ENCODE measurements at places on chromosomes 7 and 10. TPM values are rescaled to one million over a fixed set of nuclear protein-coding genes. Genes with fewer than 3 reads are reported as not detected.

TFR2 gene
- total RNA-seq: 0.86 TPM

CLRN3 gene
- total RNA-seq: not detected

IFIT2 gene
- total RNA-seq: 49.0 TPM

TMEM270 gene
- not detected for total RNA-seq

PON1 gene
- total RNA-seq: not detected

TMEM139 gene
- total RNA-seq: 52.7 TPM

C10orf71 gene
- total RNA-seq: not detected

FBH1 gene
- total RNA-seq: 71.7 TPM

TAS2R3 gene
- 2.7 TPM for total RNA-seq

GRCh38 chr7:152751449-152752141, 8.0 kb upstream of the ACTR3B start:
- H3K27me3 ChIP-seq: no peaks in the 10 kb centered on the region
- H3K27ac ChIP-seq: no peak overlapping the region
- H3K4me1 ChIP-seq: no peaks in the 10 kb centered on the region
- H3K36me3 ChIP-seq: no peaks in the 10 kb centered on the region
- H3K4me3 ChIP-seq: no peak overlapping the region
- DNase-seq: no peak

GRCh38 chr7:70923181-70923845, 208.6 kb upstream of the GALNT17 start:
- no peaks in the 10 kb centered on the region for H3K27me3 ChIP-seq
- no peak for DNase-seq
- no peaks in the 10 kb centered on the region for H3K4me1 ChIP-seq
- H3K36me3 ChIP-seq: no peaks in the 10 kb centered on the region
- no peak overlapping the region for H3K27ac ChIP-seq
- no peak overlapping the region for H3K4me3 ChIP-seq

GRCh38 chr10:74018241-74018640, 20.3 kb downstream of the VCL start:
- no peaks in the 10 kb centered on the region for H3K36me3 ChIP-seq
- H3K4me3 ChIP-seq: no peak overlapping the region
- H3K4me1 ChIP-seq: peaks cover 10% of the 10 kb centered on the region
- DNase-seq: no peak

DNA sequence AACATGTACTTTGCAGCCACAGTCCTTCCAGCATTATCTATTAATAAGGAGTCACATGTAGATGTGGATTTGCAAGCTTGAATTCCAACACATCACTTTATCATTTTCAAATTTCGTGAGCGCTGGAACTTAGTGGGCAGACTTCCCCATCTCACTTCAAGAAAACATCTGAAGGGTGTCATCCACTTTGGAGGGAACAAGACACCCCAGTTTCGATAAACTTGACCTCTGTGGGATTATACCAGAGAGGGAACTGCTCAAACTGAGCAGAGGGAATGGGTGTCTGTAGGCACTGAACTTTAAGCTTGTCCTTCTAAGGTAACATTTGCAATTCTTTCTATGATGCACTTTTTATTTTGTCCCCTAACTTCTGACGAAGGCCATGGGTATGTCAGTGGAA, 27.5 kb downstream of the ADRB1 start:
- no peak overlapping the region for H3K4me3 ChIP-seq
- H3K36me3 ChIP-seq: no peaks in the 10 kb centered on the region
- H3K27ac ChIP-seq: no peak overlapping the region
- H3K27me3 ChIP-seq: no peaks in the 10 kb centered on the region
- no peak for DNase-seq
- no peaks in the 10 kb centered on the region for H3K4me1 ChIP-seq

DNA sequence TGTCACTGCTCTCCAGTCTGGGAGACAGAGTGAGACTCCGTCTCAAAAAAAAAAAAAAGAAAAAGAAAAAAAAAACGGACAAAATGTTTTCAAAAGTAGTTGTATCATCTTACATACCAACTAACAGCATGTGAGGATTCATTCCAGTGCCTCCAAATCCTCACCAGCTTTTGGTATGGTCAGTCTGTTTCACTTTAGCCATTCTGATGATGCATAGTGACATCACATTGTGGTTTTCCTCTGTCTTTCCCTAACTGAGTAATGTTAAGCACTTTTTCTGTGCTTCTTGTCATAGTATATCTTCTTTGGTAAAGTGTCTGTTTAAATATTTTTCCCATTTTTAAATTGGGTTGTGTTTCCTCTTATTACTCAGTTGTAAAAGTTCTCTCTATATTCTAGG, 251.4 kb upstream of the CTBP2 start:
- no peak overlapping the region for H3K27ac ChIP-seq
- H3K27me3 ChIP-seq: no peaks in the 10 kb centered on the region
- H3K4me3 ChIP-seq: no peak overlapping the region
- H3K36me3 ChIP-seq: no peaks in the 10 kb centered on the region

DNA sequence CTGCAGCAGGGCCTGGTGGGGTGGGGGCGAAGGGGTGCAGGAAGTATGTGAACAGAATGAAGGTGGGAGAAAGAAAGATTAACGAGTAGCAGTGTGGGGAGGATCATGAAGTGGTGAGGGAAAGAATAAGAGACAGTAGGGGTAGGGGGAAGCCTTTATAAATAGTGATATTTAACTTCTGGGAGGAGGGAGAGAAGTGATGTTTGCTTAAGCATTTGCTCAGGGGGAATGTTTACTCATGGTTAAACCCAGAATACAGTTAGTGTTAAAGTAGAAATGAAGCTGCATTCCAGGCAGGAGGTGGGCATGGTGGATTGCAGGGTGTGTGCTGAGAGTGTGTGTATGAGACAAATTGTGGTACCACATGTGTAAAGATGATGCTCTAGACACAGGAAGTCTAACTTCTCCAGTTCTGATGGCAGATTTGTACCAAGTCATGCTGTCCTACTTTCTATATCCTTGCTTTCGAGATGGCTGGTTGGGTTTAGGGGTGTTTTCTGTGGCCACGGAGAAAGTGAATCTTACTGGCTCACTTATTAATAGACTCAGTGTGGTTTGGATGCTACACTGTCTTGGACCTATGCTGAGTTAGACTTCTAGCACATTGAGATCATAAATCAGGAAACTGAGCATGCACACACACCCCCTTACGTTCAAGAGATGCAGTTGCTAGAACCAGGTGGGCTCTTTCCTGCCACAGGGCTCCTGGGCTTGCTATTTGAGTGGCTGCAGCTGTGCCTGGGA, 10.6 kb upstream of the DNMBP start:
- no peaks in the 10 kb centered on the region for H3K4me1 ChIP-seq
- H3K27me3 ChIP-seq: no peaks in the 10 kb centered on the region
- no peak overlapping the region for H3K4me3 ChIP-seq
- no peaks in the 10 kb centered on the region for H3K36me3 ChIP-seq

- H3K27ac ChIP-seq: no peak overlapping the region
- DNase-seq: no peak
- H3K27me3 ChIP-seq: no peaks in the 10 kb centered on the region
- peaks cover 22% of the 10 kb centered on the region for H3K4me1 ChIP-seq
- no peaks in the 10 kb centered on the region for H3K36me3 ChIP-seq
- no peak overlapping the region for H3K4me3 ChIP-seq
Observed at GRCh38 chr7:140676306-140676705, 3.6 kb downstream of the ADCK2 start.

DNA sequence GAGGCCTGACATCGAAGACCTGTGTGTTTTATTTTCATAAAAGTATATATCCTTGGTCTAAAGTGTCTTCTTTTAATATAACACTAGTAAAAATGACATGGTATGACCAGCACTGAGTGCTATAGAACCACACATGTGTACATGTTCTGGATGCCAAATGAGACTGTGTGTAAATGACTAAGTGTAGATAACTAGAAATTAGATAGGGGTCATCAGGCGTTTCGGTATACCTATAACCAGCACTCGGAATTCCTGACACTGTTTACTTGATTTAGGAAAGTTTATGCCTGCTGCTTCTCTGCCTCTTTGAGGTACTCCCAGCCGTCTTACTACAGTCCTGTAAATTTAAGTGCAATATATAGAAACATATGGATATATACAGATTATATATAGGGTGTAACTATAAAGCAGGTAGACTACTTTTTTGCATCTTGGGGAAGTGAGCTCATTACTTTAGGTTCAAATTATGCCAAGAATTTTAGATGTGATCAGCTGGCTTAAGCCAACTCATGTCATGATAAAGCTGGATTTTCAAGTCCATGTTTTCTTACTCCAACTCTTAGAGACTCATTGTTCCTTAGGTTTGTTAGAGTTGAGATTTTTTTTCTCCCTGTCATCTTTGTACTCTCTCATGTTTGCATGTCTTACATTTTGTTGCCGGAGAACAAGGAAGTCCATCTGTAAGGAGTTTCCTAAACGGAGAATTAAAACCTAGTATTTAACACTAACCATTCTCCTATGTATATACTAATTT, 62.9 kb downstream of the KLHDC10 start:
- DNase-seq: no peak
- no peaks in the 10 kb centered on the region for H3K4me1 ChIP-seq
- peaks cover 77% of the 10 kb centered on the region for H3K36me3 ChIP-seq

DNA sequence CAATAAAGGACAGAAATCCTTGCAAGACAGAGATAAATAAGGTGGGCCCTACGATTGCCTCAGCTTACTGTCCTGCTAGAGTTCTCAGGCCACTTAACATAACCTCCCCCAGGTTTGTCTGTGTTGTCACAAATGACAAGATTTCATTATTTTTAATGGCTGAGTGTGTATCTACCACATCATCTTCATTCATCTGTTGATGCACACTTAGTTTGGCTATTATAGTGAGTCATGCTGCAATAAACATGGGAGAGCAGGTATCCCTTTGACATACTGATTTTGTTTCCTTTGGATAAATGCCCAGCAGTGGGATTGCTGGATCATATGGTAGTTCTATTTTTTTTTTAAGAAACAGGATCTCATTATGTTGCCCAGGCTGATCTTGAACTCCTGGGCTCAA, 60.6 kb downstream of the PRTFDC1 start:
- H3K27me3 ChIP-seq: no peaks in the 10 kb centered on the region
- H3K4me1 ChIP-seq: no peaks in the 10 kb centered on the region
- H3K27ac ChIP-seq: no peak overlapping the region
- no peaks in the 10 kb centered on the region for H3K36me3 ChIP-seq
- H3K4me3 ChIP-seq: no peak overlapping the region

- H3K4me3 ChIP-seq: no peak within 1 kb of the TSS
- no peaks in the 10 kb centered on the region for H3K27me3 ChIP-seq
- H3K4me1 ChIP-seq: no peaks in the 10 kb centered on the region
Observed at GRCh38 chr7:75813781-75814236, at the start of gene CCL24. Gene CCL24 (minus strand): TSS chr7:75813806. CDS start chr7:75813715, 91 bp downstream.
